ENCODE measurements at places on chromosomes 3 and 15.

GRCh38 chr3:187207062-187207461 is 9.8 kb downstream of the RTP1 start:
- DNase-seq, result no peak

- DNase-seq, result no peak
Observed at GRCh38 chr15:80512726-80513660, 108.8 kb downstream of the ARNT2 start.

DNA sequence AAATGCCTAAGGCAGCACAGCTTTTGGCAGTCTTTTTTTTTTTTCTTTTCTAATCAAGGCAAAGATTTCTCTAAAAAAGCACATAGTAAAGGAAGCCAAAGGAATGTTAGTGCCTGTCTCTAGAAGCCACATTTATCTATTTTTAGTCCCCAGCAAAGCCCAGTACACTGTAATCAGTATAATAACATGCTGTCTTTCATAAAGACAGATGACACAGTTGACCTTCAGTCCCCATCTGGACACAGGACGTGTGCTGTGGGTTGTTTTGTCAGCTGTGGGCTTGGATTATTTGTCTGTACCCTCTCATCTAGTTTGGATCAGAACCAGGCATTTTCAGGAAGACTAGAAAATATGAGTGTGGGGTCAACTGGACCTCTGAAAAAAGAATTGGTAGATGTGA is 110.4 kb upstream of the CTNNB1 start:
- DNase-seq, result no peak

- DNase-seq, result no peak
Observed at GRCh38 chr3:150985711-150986110, 13.2 kb upstream of the CLRN1 start.

GRCh38 chr15:36617529-36618196 is 38.2 kb downstream of the CDIN1 start:
- no peak for DNase-seq

DNA sequence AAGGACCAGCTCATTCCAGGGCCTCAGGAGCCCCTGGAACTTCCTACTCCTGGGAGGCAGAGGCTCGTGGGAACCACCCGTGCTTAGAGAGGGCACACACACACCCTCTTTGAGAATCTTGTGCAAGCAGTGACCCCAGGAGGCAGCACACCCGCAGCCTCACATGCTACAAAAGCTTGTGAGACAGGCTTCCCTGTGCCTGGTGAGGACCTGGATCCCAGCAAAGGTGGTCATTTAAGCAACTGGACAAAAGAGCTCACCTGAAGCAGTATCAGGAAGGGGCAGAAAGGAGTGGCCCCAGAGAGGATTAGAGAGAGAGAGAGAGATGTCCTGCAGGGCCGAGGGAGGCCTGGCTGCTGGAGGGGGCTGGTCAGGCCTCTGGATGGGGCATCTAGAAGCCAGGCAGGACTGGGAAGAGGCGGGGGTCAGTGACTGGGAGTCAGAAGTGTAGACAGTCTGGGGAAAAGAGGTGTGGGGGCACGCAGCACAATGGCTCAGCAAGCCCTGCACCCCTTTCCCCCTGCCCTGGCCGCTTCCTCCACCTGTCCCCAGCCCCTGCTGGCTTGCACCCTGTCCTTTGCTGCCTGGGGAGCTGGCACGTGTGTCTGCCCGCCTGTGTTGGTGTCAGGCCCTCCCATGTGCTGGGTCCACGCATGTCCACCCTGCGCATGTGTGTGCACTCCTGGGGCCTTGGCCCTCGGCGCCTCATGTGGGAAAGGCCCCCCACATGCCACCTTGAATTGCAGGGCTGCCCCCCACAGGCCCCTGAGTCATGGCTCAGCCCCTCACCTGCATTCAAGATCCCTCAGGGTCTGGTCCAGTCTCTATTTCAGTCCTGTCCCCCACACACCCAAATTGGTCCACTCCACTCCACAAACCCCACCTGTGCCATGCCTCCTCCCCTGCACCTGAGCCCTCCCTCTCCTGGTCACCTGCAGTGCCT is 36.9 kb downstream of the TSPAN3 start:
- no peak for DNase-seq

DNA sequence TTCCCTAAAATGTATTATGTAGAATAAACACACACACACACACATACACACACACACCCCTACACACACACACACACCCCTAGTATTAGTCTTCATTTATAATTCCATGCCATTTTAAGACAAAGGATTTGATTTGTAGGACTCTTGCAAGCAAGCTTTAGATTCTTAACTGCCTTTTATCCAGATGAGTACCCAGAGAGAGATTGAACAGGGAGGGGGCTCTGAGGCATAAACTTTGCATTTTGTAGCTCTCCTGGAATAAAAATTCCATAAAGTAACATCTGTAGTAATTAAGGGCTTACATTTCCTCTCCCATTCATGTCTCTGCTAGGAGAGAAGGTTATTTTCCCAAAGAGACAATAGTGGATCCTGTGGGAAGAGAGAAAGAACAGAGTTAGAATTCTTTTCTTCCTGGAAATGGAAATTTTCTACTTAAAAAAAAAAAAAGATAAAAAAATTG is 479.4 kb downstream of the RBMS3 start:
- no peak for DNase-seq

DNA sequence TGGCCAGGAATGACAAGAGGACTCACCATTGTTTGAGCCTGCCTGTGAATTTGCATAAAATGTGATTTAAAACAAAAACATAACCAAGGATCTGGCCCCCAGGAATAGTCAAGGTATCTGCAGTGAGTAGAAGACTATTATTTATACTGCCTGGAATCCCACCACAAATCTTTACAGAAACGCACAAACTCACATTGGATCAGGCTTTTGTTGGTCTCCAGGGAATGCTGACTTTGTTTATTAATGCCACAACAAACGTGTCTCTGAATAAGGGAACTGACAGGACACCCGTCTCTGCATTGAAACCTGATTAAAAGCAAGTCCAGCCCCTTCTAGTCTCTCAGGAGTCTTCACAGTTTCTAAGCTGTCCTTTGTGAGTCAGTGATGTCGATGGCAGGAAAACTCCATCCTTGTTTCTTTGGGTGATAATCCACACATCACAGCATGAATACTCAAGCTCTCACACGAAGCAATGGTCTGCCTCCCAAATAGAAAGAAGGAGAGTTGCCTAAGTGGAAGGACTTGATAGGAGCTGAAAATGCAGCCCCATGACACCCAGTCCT is 37.7 kb downstream of the CLDN18 start:
- DNase-seq, result no peak

GRCh38 chr15:43524254-43524845 is 6.9 kb downstream of the MAP1A start:
- no peak for DNase-seq
